Activated gamma-delta T cell treated with Interleukin-2 at 50 U/mL for 16 hours (primary cell): ENCODE measurements at places on chromosomes 3 and 15.

- no peak for DNase-seq
Measured at GRCh38 chr3:53837331-53837730, 8.9 kb downstream of the CHDH start.

GRCh38 chr3:134366928-134367811, 7.1 kb downstream of the AMOTL2 start:
- no peak for DNase-seq

DNA sequence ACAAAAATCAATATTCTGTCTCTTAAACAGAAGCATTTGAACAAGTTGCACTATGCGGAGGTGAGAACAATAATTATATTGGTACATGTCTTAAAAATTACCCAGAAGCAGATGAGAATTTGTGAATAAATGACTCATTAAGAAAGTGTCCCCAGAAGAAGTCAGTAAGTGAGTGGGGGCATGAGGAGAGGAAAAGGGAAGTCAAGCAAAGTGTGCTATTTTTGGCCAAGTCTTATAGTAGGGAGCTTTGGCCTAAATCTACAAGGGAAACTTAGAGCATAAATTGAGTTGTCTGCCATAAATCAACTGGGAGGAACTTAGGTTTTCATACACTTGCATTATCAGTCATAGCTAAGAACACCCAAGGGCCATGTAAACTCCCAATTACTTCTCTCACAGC, 86.9 kb upstream of the SATB1 start:
- no peak for DNase-seq

- DNase-seq: no peak
Measured at GRCh38 chr3:189386739-189387138, 215.0 kb downstream of the TPRG1 start.

DNA sequence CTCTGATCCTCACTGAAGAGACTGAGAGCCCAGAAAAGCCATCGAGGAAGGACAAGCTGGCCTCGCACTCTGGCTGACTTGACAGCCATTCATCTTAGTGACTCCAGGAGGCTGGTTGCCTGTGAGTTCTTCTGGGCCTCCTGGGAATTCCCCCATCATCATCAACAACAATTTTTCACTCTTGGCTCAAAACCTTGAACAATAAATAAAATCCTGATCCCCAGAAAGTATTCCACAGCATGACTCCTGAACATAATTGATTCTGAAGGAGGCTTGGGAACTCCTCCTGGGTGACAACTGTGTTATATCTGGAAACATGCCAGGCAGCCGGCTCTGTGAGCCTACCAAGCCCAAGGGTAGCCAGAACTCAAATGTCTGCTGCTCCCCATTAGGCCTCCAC, 188.6 kb downstream of the SHQ1 start:
- no peak for DNase-seq

- no peak for DNase-seq
Measured at GRCh38 chr3:133475245-133476010, 75.6 kb downstream of the BFSP2 start.

- DNase-seq: no peak
Measured at GRCh38 chr15:66838202-66838601, 136.2 kb downstream of the SMAD6 start.

- no peak for DNase-seq
Measured at GRCh38 chr15:100295939-100296565, 45.7 kb downstream of the ADAMTS17 start.

- DNase-seq: no peak
Measured at GRCh38 chr3:46845397-46845859, 17.8 kb downstream of the MYL3 start.
